Activated T-helper 1 cell treated with anti-CD3 and anti-CD28 coated beads, Interleukin-12 subunit alpha, Interleukin-12 subunit beta, Interleukin-2, Interleukin-4 antibody, amounts not matched to agents 30 ng/mL and 10 ng/mL and 1 ng/mL, durations not matched to agents 14 hours and 24 hours and 36 hours (primary cell): ENCODE measurements at places on chromosomes 3 and 15.

GRCh38 chr3:179972881-179973423 lies 63.8 kb downstream of the PEX5L start:
- no peak for DNase-seq

DNA sequence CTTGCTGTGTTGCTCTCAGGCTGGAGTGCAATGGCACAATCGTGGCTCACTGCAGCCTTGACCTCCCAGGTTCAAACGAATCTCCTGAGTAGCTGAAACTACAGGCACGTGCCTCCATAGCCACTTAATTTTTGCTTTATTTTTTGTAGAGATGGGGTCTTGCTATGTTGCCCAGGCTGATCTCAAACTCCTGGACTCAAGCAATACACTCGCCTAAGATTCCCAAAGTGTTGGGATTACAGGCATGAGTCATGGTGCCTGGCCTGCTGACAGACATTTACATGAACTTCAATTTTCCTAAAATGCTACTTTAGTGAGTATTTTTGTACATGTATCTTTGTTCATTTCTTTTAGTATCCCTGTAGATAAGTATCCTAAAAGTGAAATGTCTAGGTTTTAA lies 132.3 kb downstream of the SUCLG2 start:
- no peak for DNase-seq

GRCh38 chr3:160754855-160755747 lies 930 bp upstream of the PPM1L start:
- peak; percentile 84 for DNase-seq

- DNase-seq: no peak
Observed at GRCh38 chr3:187932530-187932929, 187.3 kb upstream of the BCL6 start.
